ENCODE measurements at places on chromosomes 12 and 14. TPM values are rescaled to one million over a fixed set of nuclear protein-coding genes. Genes with fewer than 3 reads are reported as not detected.

DNA sequence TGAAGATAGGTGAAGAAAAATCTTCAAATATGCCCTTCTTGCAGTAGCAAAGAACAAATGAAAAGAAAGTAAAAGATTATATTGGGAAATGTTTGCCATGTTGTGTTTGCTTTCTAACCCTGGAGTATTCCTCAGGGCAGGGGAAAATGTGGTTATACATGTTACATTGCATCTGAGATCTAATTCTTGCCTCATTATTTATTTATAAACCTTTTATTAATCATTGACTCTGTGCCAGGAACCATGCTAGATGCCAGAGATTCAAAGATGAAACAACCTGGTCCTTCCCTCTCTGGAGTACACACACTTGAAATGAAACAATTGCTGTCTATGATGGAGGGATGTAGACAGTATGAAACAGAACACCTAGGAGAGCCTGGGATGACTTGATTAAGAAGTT lies 128.1 kb upstream of the HMGA2 start:
- no peak for DNase-seq

- no peak for DNase-seq
Observed at GRCh38 chr12:47773858-47774580, 981 bp downstream of the SLC48A1 start.

- DNase-seq = no peak
Observed at GRCh38 chr12:96218989-96219678, 25.0 kb downstream of the ELK3 start.

DNA sequence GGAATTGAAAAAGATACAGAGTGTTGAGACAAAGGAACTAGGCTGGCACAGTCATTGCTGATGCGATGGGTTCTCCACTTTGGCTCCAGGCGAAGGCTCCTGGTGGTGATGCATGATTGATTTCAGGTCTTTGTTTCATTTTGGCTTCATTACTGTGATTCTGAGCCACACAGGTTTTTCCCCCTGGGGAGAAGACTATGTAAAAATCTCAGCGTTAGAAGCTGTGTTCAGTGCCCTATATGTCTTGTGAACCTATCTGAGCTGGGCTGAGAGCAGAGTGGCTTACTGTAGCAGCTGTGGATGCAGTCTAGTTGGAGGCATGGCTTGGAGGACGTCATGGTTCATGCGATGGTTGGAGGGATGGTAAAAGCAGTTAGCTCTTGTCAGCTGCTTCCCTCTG lies 54.0 kb downstream of the GPATCH2L start:
- DNase-seq = no peak

Gene RAP1B
- polyA plus RNA-seq = 274 TPM

DNA sequence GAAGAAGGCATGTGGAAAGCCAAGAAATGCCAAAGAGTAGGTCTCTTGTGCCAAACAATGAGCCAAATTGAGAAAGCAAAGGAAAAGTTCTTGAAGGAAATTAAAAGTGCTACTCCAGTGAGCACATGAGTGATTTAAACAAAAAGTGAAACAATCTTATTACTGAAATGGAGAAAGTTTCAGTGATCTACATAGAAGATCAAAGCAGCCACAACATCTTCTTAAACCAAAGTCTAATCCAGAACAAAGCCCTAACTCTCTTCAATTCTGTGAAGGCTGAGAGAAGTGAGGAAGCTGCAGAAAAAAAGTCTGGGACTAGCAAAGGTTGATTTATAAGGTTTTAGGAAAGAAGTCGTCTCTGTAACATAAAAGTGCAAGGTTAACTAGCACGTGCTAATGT lies 259.6 kb downstream of the FLRT2 start:
- no peak for DNase-seq

DNA sequence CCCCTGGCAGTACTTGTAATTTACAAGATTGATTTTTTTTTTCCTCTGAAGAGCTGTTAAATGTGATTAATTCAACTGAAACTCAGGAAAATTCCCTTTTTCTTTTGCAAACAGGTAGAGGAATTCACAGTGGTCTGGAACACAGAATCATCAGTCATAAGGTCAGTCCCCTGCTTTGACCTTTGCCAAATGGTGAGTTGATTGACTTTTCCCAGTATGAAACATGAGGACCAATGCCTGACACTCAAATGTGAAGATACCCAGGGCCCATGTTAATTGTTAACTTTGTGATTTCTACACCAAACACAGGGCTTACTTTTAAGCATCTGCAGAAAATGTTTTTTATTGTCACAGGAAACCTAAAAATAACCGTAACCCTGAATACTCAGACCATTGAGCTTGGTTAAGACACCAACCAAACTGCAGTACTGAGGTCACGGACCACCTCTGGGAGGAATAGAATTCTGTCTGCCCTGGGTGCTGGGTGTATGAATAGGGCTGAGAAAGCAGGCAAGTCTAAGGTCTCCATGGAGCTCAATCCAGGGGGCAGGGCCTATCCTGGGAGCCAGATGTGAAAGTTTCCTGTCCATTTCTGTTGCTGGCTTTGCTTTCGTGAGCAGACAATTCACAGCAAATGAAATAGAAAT lies 192.4 kb downstream of the TMX1 start:
- no peak for DNase-seq

DNA sequence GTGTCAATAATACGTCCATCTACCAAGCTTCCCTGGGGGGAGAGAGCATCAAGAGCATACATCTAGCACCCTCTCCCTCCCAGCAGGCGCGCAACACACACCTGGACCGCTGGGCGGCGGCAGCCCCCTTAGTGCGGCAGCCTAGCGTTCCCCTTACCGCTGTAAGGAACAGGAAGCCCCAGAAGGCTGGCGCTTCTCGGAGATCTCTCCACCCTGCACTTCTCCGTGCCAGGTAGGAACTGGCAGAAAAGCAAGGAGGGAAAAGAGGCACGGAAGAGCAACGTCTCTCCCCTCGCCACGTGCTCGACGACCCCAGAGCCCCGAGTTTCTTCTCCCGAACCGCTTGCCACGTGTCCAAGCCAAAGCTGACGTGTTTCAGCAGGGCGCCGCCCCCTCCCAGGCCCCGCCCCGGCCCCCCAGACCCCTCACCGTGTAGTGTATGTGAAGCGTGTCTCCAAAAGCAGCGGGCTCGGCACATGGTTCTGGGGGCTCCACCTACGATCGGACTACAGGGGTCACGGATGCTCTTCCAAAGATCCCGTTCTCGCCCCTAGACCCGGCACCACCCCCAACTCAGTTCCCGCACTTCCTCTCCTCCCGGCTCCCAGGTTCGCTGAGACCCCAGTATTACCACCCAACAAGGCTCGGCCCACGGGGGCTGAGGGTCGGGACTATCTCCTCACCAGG lies 532 bp downstream of the FKBP11 start:
- DNase-seq = peak; percentile 23

DNA sequence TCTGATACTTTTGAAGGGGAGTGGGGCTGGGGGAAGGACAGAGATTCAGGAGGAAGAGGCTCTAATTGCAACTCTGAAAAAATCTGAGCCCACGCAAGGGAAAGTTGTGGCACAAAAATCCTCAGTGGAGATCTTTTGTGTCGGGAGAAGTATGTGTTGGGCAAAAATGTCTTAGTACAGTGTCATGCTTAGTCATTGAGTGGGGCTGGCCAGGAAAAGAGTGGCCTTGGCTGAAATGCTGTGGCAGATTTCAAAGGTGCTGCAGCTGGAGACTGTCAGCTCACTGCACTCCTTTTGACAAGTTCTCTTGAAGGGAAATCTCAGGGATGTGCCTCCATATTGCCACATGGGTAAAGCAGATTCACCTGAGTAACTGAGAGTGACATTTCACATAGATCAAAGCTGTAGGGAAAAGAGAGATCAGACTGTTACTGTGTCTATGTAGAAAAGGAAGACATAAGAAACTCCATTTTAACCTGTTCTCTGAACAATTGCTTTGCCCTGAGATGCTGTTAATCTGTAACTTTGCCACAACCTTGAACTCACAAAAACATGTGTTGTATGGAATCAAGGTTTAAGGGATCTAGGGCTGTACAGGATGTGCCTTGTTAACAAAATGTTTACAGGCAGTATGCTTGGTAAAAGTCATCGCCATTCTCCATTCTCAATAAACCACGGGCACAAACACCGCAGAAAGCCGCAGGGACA lies 36.0 kb upstream of the GLIPR1 start:
- DNase-seq = no peak

- no peak for DNase-seq
Observed at GRCh38 chr12:21614506-21614905, 9.9 kb upstream of the GYS2 start.

DNA sequence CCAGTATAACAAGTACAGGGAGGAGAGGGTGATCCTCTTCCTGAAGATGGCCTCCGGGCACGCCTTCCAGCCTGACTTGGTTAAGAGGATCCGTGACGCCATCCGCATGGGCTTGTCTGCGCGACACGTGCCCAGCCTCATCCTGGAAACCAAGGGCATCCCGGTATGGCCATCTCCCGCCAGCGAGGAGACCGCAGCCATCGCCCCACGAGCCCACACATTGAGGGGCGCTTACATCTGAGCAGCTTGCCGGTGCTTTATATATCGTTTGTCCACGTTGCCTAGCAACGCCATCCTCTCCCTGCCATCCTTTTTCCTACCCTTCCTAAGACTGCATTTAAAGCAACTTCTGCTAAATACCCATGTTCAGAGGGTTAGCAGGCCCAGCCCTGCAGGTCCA lies 71.5 kb downstream of the AACS start:
- no peak for DNase-seq

Gene FNTB
- polyA plus RNA-seq = 13.7 TPM

Gene PRB2
- polyA plus RNA-seq = 0.18 TPM

DNA sequence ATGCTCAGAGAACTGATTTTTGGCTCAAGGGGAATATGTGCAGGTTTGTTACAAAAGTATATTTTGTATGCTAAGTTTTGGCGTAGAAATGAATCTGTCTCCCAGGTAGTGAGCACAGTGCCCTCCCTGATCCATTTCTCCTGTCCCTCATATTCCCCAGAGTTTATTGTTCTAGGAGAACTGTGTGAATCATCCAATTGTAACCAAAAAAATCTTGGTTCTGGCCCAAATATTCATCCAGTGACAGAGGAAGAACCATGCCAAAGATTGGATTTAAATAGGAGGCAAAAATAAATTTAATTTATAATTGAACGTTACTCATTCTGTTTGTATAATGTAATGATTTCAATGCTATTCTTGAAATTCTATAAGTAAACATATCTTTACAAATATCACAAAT lies 4.8 kb downstream of the CATSPERB start:
- DNase-seq = no peak

Gene LAG3
- 0.09 TPM for polyA plus RNA-seq

- DNase-seq = no peak
Observed at GRCh38 chr14:51082349-51082748, 12.6 kb downstream of the TRIM9 start.

- no peak for DNase-seq
Observed at GRCh38 chr14:103543721-103544387, 14.9 kb downstream of the TRMT61A start.

DNA sequence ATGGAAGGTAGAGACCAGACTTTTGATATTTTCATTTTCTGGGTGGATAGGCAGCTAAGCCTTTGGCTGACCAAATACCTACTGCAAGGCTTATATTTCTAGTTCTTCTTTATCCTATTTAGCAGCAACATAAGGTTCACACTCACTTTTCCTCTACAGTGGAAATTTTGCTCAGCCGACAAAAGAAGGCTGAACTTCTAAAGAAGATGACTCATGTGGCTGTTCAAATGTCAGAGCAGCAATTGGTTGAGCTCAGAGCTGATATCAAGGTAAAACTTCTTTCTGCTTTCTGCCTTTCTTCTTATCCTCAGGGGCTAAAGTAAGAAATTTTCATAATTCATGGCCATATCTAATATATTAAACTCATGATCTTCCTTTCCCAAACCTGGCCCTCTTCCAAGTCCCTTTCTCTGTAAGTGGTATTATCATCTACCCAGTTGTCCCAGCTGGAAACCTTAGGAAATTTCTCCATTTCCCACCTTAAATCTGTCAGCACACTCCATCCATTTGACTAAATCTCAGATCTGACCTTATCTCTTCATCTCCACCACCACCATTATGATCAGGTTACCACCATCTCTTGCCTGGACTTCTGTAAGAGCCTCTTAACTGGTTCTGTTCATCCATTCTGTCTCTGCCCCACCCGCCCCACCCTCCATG lies 19.8 kb upstream of the KCNH3 start:
- DNase-seq = no peak

- DNase-seq = no peak
Observed at GRCh38 chr14:54789166-54789565, 113.5 kb downstream of the GCH1 start.

DNA sequence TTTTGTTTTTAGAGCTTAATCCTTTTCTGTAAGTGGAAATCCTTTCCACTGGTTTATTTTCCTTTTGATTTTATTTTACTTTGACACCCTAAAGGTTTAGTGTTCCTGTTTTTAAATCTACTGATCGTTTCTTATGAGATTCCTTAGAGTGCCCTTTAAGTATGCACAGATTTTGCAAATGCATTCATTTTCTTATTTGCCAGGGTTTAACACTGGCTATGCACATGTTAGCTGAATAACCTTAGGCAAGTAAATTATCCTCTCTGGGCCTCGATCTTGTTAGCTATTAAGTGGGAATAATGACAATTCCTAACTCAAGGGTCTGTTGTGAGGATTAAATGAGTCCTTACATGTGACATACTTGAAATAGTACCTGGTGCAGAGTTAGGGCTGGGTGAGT lies 136.0 kb downstream of the BICD1 start:
- DNase-seq = no peak

- no peak for DNase-seq
Observed at GRCh38 chr12:57539134-57539768, 7.7 kb downstream of the DCTN2 start.

- no peak for DNase-seq
Observed at GRCh38 chr12:98403936-98404335, 111.5 kb upstream of the TMPO start.

- no peak for DNase-seq
Observed at GRCh38 chr12:54390176-54390667, 5.7 kb upstream of the ZNF385A start.

Gene CLEC4E
- polyA plus RNA-seq = not detected

DNA sequence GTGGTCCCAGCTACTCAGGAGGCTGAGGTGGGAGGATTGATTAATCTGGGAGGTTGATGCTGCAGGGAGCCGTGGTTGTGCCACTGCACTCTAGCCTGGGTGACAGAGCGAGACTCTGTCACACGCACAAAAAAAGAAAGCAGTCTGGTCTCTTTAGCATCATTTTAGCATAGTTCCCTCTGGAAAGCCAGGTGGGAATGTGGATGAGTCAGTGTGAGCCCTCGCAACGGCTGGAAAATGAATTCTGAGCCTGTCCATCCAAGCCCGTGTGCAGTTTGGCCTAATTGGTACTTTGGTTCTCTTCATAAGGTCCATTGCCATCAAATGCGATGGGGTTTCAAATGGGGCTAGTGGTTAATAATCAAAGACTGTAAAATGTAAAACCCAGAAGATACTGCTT lies 2.4 kb downstream of the MYL2 start:
- no peak for DNase-seq

DNA sequence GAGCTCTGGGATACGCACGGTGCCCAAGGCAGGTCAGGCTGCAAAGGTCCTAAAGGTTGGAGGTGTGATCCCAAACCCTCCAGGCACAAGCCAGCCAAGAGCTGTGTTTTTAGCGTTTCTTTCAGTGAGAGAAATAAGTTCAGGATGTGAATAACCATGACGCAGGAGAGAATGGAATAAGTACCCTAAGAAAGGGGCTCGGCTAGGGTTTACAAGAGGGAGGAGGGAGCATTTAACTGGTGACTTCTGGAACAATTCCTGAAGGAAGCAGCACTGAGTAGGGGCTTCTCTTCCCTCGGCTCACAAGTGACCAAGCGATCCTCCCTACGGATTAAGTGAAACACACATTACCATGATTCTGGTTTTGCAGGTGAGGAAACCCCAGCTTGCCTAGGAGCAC lies 29.4 kb downstream of the SSH1 start:
- no peak for DNase-seq

Gene FAR2
- 6.3 TPM for polyA plus RNA-seq

Gene INSM2
- not detected for polyA plus RNA-seq
